ENCODE measurements at places on chromosomes 6 and 20.

DNA sequence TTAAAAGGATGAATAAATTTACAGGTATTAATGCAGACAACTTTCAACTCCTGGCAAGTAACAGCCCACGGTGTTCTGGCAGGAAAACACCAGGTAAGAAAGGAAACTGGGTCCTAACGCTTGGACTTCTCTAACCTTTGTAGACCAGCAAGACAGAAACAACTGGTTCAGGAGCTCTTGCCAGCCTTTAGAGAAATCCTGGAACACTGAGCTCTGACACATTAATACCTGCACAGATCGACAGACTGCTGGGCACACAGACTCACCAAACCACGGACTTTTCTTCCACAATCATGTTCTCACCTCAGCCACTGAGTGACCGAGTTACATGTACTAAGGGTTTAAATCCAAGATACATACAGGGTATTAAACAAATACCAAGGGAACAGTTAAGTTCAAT lies 36.3 kb downstream of the GRIK2 start:
- no peak for DNase-seq

- no peak for DNase-seq
Observed at GRCh38 chr6:134772671-134773360, 177.1 kb downstream of the ALDH8A1 start.

- no peak for DNase-seq
Observed at GRCh38 chr6:133130863-133131262, 110.3 kb upstream of the EYA4 start.

DNA sequence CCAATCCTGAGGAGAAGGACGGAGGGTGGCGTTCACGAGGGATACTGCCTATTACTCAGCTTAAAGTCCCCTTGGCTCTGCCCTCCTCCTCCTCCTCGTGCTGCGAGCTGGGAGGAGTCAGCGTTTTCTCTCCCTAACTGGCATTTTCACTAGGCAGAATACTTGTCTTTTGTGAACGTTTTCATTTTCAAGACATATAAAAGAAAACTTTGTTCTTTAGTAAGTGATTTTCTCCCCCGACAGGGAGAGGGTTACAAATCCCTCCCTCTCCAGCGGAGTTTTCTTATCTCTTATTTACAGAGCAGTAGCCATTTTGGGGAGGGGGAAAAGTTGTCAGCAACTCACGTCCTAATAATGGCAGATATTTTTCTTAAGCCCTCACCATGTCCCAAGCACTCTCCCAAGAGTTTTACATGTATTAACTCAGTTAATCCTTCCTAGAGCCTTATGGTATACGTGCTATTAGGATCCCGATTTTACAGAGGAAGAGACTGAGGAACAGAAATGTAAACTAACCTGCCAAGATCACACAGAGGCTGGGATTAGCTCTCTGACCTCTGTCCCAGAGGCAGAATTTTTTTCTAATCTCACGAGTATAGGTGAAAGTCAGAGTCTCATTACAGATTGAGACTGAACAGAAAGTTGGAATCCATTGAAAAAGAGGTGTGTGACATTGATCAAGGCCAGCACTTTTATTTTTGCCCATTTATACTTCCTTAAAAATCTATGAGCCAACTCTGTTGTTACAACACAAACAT lies 30.0 kb upstream of the ZNF217 start:
- peak; percentile 65 for DNase-seq

DNA sequence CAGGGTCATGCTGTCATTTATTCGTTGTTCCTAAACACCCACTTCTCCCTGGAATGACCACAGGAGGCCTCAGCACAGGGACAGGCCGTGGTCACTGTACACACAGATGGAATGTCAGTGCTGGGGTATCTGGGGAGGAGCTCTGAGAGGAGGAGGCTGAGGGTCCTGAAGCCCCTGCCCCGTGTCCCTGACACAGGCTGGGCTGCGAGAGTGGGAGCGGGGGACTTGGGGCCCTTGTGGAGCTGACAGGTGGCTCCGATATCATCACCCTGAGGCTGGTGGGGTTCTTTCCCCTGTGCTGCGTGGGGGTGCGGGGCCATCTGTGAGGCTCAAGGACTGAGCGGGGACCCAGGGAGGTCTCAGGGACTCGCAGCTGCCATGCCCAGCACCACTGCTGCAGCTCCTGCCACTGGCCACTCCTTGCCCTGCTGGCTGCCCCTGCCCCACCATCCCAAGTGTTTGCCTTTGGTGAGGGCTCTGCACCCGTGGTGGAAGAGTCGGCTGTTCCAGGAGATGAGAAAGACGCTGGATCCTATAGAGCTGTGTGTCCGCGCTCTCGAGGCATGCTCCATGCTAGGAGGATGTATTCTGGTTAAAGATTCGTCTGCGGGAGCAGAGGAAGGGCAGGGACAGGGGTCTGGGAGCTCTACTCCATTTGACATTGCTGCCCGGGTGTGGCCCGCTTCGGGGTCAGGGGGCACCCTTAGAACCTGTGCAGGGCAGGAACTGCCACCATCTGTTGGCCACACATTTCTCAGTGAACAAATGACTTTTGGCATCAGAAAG lies 18.9 kb downstream of the NPEPL1 start:
- DNase-seq = no peak

GRCh38 chr6:44035621-44036020 lies 91.6 kb downstream of the MRPL14 start:
- DNase-seq = no peak

DNA sequence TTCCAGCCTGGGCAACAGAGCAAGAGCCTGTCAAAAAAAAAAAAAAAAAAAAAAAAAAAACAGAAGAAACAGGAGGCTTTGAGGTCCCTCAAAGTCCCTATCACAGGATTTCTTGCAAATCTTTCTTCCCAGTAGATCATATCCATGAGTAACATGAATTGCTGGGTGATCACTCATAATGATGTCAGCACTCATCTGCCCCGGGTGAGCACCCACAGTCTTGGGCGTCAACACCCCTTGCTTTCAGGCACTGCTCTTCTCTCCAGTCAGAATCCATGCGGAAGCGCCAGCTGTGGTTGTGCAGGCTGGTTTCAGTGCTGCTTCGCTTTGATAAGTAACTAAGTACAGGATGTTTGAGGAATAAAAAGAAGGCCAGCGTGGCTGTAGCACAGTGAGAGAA lies 40.2 kb upstream of the INSM1 start:
- DNase-seq = no peak

- no peak for DNase-seq
Observed at GRCh38 chr6:43645613-43645964, 753 bp downstream of the RSPH9 start.

DNA sequence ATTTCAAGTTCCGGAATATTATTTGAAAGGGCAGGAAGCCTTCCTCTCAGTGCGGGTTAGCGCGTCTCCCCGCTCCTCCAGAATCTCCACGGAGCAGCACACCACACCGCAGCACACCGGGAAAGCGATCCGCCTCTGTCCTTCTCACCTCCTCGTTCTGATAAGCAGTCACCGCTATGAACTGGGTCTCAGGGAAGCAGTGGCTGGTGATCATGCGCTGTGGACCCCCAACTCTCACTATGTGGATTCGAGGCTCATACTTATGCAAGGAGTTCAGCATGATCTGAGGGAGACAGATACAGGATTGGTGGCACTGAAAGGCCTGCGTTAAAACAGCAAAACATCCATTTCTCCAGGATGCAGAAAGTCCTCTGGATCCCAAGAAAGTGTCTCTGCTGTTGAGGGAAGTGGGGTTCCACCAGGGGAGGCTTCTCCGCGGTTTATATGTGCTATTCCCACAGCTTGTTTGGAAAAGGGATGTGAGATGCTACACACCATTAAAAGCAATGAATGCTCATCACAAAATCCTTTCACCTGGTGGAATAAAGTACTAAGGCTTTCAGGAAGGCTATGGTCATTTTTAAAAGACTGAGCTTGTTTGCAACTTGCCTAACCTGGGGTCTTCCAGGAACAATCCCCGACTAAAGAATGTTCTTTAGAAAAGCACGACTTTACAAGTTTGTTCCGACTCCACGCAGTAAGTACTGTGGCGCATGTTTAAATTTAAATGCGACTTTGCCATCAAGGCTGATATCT lies 1.9 kb downstream of the TBXT start:
- no peak for DNase-seq

GRCh38 chr20:37501940-37502339 lies 19.1 kb upstream of the NNAT start:
- DNase-seq = no peak

- no peak for DNase-seq
Observed at GRCh38 chr6:37225350-37226169, 32.0 kb upstream of the TBC1D22B start.

DNA sequence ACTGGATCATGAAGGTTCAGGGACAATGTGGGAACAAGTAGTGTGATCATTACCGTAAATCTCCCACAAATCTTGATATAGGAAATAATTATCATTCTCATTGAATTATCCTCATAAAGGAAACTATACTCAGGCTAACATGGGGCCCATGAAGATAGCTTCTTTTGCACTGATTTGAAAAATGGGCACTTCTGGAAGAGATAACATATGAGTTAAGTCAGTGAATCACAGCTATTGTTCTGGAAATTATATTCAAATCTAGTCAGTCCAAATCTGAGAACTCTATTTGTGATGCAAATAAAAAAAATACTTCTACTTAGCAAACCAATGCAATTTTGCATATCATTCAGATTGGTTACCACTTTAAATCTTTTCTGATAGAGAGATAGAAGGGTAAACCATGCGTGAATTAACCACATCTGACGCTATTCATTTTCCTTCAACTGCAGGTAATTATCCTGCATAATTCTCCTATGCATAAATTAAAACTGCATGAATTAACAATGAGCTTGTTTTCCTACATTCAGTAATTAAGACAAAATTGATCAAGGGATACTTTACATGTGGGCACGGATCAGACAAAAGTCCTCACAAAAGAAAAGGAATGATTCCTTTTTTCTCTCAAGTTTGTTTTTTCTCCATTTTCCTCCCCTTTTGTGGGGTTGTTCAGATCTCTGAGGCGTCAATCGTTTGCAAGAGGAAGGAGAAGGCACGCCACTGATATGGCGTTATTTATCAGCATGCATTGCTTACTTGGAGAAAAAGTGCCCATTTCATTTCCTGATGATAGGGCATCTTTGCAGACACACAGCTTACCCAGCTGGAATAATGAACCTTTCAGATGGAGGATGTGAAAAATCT lies 36.4 kb downstream of the RIPOR2 start:
- DNase-seq = no peak

GRCh38 chr20:12207875-12208274 lies 290.2 kb downstream of the BTBD3 start:
- peak; percentile 7 for DNase-seq

- no peak for DNase-seq
Observed at GRCh38 chr20:5136096-5136495, 9.3 kb downstream of the CDS2 start.

- DNase-seq = no peak
Observed at GRCh38 chr20:40809361-40809760, 120.3 kb upstream of the MAFB start.

DNA sequence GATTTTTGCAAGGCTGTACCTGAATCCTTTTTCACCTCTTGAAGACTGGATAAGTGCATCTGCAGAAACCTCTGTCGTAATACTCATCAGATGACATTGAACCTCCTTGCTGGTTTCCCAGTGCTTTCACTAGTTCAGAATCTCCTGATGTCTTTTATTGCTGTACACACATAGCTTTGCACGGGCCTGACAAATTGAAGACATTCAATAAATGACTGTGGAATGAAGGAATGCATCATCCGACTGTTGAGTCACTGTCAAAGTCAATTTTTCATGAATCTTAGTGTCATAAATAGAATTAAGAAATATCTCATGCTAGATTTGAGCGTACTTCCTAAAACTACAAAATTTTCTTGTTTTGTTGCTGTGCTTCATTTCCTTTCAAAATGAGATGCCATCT lies 598.2 kb upstream of the MAP3K7 start:
- DNase-seq = no peak

- DNase-seq = no peak
Observed at GRCh38 chr20:16314320-16314719, 258.9 kb downstream of the KIF16B start.

DNA sequence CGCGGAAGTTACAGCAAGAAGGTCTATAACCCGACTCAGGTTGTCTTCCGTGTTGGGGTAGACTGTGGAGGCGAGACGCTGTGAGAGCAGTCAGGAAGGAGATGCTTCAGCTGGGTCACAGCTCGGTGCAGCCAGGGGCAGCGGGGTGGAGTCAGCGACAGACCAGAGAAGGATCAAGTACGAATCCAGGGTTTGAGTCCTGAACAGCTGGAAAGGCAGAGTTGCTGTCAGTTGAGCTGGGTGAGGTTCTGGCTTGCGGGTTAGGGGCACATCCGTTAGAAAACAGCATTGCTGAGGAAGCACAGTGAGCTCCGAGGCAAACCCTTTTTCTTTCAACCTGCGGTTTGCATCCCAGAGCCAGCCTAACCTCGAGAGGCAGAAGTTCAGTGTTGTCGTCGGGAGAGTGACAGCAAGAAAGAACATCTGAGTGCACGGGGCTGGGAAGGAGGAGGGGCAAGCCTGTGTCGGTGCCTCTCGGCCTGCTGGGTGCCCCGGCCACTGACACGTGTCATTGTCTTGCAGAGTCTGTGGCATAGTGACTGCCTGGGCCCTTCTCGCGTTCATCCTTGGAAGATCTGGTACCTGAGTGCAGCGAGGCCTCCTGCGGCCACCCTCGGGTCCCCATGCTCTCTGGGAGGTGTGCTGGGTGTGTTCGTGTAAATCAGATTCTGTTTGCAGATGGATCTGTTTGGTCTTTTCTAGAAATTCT lies 20.0 kb downstream of the PNLDC1 start:
- DNase-seq = peak; percentile 58

DNA sequence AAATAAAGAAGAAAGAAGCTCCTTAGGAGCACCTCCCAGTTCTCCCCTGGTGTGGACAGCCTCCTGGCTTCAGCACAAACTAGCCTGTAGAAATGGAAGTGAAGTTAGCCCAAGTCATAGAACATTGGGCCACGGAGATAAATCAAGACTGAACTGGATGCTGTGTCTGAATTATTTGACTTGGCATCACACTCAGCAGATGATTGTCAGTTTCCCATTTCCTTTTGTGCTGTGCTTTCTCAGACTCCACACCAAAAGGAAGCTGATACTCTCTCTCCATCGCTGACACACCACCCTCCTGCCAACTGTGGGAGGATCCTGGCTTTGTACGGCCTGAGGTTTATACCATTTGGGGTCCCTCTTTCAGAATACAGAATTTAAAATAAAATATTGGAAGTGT lies 209.8 kb downstream of the TFAP2A start:
- DNase-seq = no peak

- DNase-seq = no peak
Observed at GRCh38 chr6:1735239-1735803, 125.6 kb downstream of the FOXC1 start.

DNA sequence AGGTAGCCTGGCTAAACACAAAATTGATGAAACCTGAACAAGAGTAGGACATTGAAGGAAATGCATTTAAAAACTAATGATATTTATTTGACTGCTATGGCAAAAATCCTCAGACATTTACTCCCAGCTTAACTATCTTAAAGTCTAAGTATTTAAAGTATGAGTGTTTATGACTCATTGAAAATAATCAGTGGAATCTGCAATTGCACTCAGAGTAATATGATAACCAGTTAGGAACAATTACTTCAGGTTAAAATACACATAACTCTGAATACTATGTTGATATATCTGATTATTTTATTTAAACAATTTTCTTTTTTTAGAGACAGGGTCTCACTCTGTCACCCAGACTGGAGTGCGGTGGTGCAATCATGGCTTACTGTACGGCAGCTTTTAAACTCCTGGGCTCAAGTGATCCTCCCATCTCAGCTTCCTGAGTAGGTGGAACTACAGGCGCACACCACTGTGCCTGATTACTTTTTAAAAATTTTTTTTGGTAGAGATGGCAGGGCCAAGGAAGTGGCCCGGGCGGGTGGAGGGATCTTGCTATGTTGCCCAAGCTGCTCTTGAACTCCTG lies 43.9 kb downstream of the FILIP1 start:
- DNase-seq = no peak
